CD8-positive, alpha-beta memory T cell (primary cell): ENCODE measurements at places on chromosomes 5 and 9.

- DNase-seq: no peak
Observed at GRCh38 chr5:102760815-102761214, 5.7 kb downstream of the PAM start.

GRCh38 chr5:147748590-147748989, 33.9 kb downstream of the JAKMIP2 start:
- no peak for DNase-seq

DNA sequence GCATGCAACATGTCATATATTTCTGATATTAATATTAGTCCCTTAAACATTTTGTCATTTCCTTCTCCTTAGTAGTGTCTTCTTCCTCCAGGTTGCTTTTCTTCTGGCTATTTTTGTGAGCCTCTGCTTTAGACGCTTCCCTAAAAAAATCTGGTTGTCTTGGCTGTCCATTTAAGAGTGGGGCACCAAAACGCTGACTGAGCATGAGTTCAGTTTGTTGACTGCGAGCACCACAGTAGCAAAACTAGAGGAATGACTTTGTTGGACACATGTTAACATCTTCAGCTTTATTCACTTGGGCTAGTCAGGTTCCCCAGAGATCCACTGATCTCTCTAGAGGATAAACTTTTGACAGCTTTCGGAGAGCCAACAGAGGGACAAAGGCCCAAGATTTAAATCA, 19.3 kb upstream of the TEK start:
- DNase-seq: no peak

DNA sequence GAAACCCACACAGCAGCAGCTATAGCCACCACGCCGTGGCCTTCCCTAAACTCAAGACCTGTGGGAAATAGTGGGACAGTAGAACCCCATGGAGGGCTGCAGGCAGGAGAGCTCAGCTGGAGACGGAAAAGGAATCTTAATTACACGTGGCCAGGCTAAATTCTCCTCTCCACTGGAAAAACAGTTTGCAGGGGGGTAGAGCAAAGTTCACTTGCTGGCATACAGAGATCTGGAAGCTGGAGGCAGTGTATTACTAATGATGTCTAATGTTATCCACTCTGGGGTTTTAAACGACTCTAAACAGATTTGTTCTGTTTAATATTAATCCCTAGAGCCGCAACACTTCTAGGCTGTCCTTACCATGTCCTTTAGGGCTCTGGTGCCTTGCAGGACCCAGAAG, 257.1 kb downstream of the SAXO1 start:
- no peak for DNase-seq

GRCh38 chr5:18236386-18236785, 602.1 kb downstream of the TAF11L14 start:
- no peak for DNase-seq

GRCh38 chr5:111820072-111820471, 63.1 kb upstream of the NREP start:
- no peak for DNase-seq

- no peak for DNase-seq
Observed at GRCh38 chr9:125470767-125471580, 209.3 kb downstream of the GAPVD1 start.

- DNase-seq: no peak
Observed at GRCh38 chr5:153237671-153238332, 252.7 kb upstream of the GRIA1 start.

DNA sequence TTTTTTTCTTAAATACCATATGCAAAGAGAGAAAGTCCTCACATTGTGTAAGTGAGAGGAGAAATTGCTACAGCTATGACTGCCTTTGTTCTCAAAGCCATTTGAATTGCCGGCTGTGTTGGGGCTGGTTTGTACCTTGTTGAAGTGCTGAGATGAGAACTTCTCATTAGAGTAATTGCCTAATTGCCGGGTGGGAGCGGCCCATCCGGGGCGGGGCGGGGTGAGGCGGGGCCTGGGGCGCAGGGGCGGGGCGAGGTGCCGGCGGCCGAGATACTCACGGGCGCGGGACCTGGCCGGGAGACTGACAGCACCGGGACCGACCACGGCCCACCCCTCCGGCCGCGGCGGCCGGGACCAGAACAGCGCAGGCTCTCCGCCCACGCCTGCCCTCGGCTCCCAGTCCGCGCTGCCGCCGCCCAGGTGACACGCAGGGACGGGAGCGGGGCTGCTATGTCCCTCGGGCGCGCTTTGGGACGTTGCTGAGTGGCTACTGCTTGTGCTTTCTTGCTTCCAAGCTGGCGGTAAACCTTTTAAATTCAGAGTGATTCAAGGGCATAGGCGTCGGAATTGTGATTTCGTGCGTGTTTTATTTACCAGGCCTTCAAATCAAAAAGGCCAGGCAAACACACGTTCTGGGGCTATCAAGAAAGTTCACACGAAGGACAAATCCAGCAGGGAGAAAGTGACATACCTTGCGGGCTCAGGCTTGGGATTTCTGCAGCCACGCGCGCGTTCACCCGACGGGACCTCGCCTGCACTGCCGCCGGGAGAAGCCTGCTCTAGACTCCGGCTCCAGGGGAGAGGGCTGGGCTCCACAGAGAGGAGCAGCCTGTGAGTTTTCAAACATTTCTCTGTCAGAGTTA, 269.1 kb downstream of the FANCC start:
- peak; percentile 41 for DNase-seq

- DNase-seq: no peak
Observed at GRCh38 chr9:85451680-85452079, 290.1 kb downstream of the AGTPBP1 start.

DNA sequence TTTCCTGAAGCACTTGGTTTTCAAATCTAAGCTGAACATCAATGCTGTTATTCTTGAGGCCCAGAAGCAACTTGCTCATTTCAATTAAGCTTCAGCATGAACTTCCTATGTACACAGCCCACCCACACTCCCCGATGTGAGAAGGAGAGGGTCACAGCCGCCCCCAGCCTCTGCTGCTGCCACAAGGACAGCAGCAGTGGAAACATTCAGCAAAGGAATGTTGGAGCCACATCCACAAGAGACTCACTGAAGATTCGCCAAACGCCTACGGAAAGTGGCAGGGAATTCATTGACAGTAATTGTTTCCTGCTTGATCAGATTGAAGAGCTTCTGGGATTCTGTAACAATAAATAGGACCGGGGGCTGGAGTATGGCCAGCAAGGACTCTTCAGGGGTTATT, 2.9 kb downstream of the TGFBI start:
- no peak for DNase-seq

- no peak for DNase-seq
Observed at GRCh38 chr9:131627326-131627647, 82.0 kb downstream of the PRRT1B start.

GRCh38 chr5:175214152-175214551, 229.8 kb downstream of the DRD1 start:
- DNase-seq: no peak

GRCh38 chr5:154646745-154647113, 108.4 kb upstream of the LARP1 start:
- DNase-seq: no peak

- DNase-seq: no peak
Observed at GRCh38 chr5:68271124-68271523, 55.6 kb downstream of the PIK3R1 start.

- no peak for DNase-seq
Observed at GRCh38 chr9:116843863-116844620, 156.9 kb downstream of the TRIM32 start.

DNA sequence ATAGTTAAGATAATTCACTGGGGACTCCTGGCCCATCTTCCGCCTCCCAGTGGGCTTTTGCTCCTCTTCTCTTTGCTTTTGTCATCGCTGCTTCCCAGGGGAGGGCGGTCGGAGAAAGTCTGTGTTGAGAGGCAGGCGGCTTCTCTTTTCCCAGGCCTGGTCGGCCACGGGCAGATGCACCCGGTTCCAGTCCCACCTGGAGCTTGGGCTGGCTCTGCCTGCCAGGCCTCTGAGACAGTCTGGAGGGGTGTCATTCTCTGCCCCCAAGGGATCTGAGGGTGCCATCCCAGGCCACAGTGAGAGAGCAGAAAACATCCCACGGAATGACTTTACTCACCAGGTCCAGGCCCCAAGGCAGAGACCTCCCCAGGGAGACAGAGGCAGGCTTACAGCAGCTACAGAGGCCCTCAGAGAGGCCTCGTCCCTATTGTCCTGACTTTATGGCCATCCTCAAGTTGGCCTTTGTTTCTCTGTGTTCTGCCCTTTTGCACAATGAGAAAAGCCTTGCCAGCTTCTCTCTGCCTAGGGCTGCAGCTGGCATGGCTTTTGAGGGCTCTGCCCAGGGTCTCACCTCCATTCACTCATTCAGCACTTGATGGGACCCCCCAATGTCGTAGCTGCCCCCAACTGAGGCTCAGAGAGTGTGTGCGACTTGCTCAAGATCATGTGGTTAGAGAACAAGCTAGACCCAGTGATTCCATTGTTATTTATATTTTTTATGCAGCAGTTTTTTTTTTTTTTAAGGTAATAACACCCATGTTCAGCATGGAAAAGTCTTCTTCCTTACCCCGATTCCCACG, 44.2 kb upstream of the BOD1 start:
- no peak for DNase-seq

DNA sequence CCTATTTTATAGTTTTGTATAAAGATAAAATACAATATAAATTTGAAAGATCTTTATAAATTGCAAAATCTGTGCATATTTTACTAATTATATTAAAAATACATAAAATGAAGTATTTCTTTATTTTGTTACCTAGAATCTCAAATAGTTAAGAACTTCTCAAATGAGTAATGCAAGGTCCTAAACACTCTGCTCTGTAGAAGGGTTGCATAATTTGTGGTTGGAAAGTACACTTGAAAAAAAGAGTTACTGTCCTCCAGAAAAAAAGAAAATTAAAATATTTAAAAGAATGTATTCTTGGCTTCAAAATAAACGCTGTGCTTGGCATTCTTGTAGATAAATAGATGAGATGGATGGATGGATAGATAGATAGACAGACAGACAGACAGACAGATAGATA, 428.8 kb upstream of the CDH6 start:
- no peak for DNase-seq

GRCh38 chr5:150394912-150395687, 17.6 kb downstream of the CD74 start:
- DNase-seq: no peak

- no peak for DNase-seq
Observed at GRCh38 chr9:119310741-119311140, 58.5 kb downstream of the BRINP1 start.

DNA sequence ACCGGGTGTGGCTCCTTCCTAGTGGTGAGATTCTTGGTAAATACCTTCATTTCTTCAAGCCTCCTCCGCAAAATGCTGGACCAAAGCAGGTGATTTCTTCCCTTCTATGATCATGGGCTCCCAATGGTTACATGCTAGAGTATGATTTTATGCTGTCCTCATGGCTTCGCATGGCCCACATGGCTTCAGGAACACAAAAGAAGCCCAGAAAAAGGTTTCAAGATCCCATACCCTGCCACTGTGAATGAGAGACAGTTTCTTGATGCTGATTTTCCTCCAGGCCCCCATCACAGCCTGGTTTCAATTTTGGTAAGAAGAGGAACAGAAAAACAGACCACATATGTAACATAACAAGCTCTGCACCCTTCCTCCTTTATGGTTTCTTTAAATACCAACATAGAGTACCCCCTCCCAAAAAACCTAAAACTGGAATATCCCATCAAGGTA, 2.4 kb upstream of the RXFP3 start:
- no peak for DNase-seq

DNA sequence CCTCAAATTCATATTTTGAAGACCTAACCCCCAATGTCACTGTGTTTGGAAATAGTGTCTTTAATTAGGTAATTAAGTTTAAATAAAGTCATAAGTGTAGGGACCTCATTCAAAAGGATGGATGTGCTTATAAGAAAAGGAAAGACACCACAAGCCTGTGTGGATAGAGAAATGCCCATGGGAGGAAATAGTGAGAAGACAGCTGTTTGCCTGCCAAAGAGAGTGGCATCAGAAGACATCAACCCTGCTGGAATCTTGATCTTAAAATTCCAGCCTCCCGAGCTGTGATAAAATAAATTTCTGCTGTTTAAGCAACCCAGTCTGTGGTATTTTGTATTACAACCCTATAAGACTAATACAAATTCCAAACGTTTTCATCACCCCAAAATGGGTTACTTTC, 1867.9 kb upstream of the NUDT12 start:
- DNase-seq: no peak

DNA sequence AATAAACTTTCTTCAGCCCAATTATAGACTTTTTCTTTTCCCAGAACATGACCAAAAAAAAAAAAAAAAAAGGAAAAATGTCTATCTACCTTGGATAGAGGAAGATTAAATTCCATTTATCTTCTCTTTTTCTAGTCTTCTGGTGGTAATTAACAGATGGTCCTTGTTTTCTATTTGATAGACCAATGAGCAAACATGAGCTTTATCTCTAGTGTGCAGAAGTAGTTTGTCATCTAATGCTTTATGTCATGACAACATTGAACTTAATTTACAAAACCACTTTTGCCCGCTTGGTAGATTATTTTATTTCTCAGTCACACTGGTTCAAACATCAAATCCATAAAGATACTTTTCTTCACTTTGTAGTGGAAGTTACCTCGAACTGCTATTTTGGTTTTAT, 69.5 kb upstream of the ELL2 start:
- DNase-seq: no peak

DNA sequence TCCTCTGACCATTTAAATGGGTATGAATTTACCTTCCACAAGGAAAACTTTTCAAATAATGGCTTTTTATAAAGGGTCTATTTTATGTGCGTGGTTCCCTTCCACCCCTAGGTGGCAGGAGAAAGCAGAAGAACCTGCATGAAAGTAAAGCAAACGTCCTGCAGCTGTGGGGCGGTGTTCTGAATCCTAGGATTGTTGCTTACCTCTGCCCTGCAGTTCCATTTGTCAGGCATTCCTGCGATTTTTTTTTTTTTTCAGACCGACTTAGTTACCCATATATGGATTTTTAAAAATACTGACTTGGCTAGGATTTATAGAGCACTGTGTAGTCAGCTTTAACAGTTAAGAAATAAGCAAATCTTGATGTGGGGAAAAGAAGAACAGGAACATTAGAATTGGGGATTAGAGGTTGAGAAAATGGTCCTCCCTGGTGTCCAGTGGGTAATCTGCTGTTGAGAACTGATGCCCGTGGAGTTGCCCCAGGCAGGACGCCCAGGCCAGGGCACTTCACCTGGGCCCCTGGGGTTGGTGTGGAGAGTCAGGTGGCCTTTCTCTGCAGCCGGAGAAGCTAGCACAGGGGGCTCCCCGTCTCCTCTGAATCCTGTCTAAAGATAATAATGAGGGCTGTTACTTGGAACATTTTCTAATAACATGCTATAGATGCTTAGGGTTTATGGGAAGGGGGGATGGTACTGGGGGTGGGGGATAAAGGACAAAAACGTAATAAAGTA, 30.4 kb upstream of the LTC4S start:
- peak; percentile 41 for DNase-seq

GRCh38 chr9:127543221-127543620, 68.9 kb upstream of the STXBP1 start:
- no peak for DNase-seq

- no peak for DNase-seq
Observed at GRCh38 chr9:38372762-38373619, 19.5 kb upstream of the ALDH1B1 start.

- no peak for DNase-seq
Observed at GRCh38 chr9:13446938-13447842, 167.7 kb upstream of the MPDZ start.

- no peak for DNase-seq
Observed at GRCh38 chr9:86470326-86470725, 116.1 kb upstream of the TUT7 start.
